ENCODE measurements at places on chromosomes 12 and 14.

DNA sequence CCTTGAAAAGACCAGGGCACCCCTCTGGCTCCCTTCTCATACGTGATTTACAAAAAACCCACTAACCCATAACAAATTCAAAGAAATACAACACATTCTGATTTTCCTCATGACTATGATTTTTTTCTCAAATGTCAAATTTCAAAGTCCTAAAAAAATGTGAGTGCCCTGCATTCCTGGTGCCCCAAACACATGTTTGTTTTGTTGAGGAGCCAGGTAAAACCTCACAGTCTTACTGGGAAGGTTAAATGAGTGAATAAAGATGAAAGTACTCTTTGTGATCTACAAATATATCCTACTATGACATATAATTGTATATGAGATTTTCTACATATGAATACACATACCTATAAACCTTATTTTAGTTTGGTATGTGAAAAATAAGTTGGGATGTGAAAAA lies 30.7 kb downstream of the TPH2 start:
- no peak for DNase-seq

DNA sequence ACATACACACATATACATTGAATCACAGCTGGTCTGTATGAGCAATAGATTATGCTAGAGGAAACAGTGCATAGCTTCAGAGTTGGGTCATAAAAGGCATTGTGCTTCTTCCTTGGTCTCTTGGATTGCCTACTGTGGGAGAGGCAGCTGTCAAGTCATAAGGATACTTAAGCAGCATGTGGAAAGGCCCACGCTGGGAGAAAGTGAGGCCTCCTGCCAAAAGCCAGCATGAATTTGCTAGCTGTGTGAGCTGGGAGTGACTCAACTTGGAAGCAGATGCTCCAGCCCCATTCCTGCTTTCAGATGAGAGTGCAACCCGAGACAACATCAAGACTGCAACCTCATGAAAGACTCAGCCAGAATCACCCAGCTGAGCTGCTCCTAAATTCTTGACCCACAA lies 311.9 kb upstream of the TBX3 start:
- no peak for DNase-seq

DNA sequence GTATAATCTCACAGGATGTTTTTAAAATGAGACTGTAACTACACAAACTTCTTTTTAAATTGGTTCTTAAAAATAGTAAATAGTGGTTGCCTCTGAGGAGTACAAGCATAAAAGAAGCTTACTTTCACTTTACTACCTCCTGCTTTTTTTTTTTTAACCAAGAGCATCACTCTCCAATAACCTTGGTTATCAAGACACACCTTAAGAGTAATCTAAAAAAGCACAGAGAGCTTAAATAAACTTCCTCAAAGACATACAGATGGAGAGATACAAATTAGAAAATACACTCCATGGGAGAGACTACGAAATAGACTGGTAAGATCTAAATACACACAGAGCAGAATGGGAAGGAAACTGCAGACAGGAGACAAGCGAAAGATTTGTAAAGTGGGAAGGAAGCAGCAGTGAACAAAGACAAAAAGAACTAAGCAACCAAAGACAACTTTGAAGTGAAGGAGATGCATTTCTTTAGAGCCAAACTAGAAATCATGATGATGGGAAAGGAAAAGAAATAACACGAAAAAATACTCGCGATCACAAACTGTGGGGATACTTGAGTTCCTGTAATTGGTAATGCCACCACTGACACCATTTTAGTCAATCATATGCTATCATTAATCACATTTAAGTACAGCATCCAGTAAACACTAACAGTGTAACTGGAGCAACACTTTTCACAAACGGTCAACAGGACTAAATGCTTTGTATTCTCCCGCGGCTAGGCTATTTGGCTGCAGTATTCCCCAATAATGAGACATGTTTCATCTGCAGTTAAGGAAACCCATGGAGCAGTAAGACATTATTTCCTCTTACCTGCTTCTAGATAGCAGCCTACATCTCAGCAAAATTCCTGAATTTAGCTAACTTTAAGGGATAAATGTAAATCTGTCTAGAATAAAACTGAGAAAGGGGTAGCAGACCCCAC lies 8.2 kb downstream of the SINHCAF start:
- no peak for DNase-seq

- DNase-seq = no peak
Measured at GRCh38 chr12:124754949-124755800, 108.5 kb downstream of the SCARB1 start.

GRCh38 chr14:68935761-68936214 lies 43.3 kb downstream of the ACTN1 start:
- no peak for DNase-seq

DNA sequence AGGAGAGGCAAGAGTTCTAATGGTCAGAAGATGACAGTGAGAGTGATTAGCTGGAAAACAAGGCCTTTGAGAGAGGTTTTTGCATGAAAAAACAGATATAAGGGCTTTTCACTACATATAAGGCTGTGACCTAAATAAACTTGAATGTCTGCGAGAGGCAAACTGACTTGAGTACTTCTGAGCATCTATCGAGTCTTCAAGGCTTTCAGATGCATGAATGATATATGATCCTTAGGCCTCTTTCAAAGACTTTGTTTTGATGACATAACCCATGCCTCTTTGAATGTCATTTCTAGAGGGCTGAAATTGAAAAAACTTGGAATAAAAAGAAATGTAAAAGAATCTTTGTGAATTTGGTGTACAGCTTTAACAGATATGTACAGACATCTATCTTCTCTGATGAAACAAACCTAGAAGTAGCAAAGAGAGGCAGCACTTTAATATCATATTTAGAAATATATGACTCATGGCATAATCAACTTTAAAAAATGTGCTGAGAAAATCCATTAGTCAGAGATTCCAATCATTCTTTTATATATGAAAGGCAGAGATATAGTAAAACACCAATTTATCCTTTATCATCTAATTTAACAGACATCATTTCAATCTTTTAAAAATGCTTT lies 72.6 kb downstream of the PPM1H start:
- DNase-seq = no peak

DNA sequence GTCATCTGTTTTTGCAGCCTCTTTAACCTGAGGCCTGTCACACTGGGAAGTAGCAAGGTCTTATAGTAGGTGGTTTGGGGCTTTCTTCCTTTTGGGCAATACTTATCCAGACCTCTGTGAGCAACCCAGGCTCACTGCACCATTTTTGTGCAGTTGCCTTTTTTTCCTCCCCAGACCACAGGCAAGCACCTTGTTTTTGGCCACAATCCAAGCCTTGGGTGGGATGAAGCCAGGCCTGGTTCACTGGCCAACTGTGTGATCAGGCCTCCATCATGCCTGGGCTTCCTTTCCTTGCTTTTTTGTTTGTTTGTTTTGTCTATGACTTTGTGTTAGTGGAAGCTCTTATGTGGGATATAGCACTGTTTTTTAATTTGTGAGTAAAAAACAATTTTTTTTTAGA lies 71.7 kb downstream of the DNAH10 start:
- no peak for DNase-seq

- DNase-seq = no peak
Measured at GRCh38 chr14:56676042-56676441, 96.4 kb downstream of the TMEM260 start.
